ENCODE measurements at places on chromosomes 4 and X. TPM values are rescaled to one million over a fixed set of nuclear protein-coding genes. Genes with fewer than 3 reads are reported as not detected.

Gene STBD1
- 7.0 TPM for total RNA-seq

Gene MAML3
- total RNA-seq: 0.37 TPM

Gene HDX
- 5.7 TPM for total RNA-seq

Gene NOX1
- total RNA-seq: 0.14 TPM

Gene MAP7D2
- under 0.01 TPM for total RNA-seq

Gene TMEM31
- 0.14 TPM for total RNA-seq

Gene RPS6KA3
- 36.7 TPM for total RNA-seq

Gene PPA2
- 61.5 TPM for total RNA-seq

Gene TMEM35A
- total RNA-seq: 3.4 TPM

Gene HAND2
- 79.9 TPM for total RNA-seq

Gene TMEM33
- total RNA-seq: 40.7 TPM

Gene GPR78
- total RNA-seq: 3.0 TPM

Gene GAGE12H
- total RNA-seq: not detected

Gene PAGE5
- total RNA-seq: 1.4 TPM

Gene SAT1
- total RNA-seq: 120 TPM

Gene NFKB1
- 34.3 TPM for total RNA-seq

Gene MAGEA1
- total RNA-seq: 0.14 TPM

Gene NEUROG2
- not detected for total RNA-seq

Gene DCAF8L2
- under 0.01 TPM for total RNA-seq

Gene MGAT4D
- not detected for total RNA-seq

Gene ZCCHC12
- under 0.01 TPM for total RNA-seq

Gene TCEAL1
- 15.1 TPM for total RNA-seq

Gene FBXW7
- total RNA-seq: 84.1 TPM

Gene IL13RA2
- 440 TPM for total RNA-seq

Gene NWD2
- not detected for total RNA-seq

Gene PRPS2
- 24.5 TPM for total RNA-seq

Gene MTNR1A
- total RNA-seq: not detected

Gene PNMA6A
- 1.6 TPM for total RNA-seq

Gene SHROOM2
- total RNA-seq: under 0.01 TPM

Gene CTSO
- total RNA-seq: 22.0 TPM

Gene OTC
- total RNA-seq: not detected

Gene SMR3B
- total RNA-seq: not detected

Data from smooth muscle cell of bladder (primary cell).